A673 (cell line): ENCODE measurements at places on chromosomes 2 and 18. TPM values are rescaled to one million over a fixed set of nuclear protein-coding genes. Genes with fewer than 3 reads are reported as not detected.

The ONECUT2 gene
- total RNA-seq = 0.66 and 1.2 TPM in 2 replicates

The CDK5R2 gene
- 0.37 and 0.44 TPM in 2 replicates for total RNA-seq

- H3K36me3 ChIP-seq = no peaks in the 10 kb centered on the region
- DNase-seq = no peak
- no peak overlapping the region for H3K4me3 ChIP-seq
- H3K4me1 ChIP-seq = peaks cover 8% of the 10 kb centered on the region
- H3K27ac ChIP-seq = no peak overlapping the region
- H3K27me3 ChIP-seq = no peaks in the 10 kb centered on the region
These were observed 64.6 kb downstream of the NEB start for GRCh38 chr2:151669585-151670081.

GRCh38 chr2:56182420-56182819 is 1.4 kb upstream of the CCDC85A start:
- no peaks in the 10 kb centered on the region for H3K4me1 ChIP-seq
- no peaks in the 10 kb centered on the region for H3K36me3 ChIP-seq
- DNase-seq = no peak
- H3K27me3 ChIP-seq = peaks cover 60% of the 10 kb centered on the region

- no peaks in the 10 kb centered on the region for H3K4me1 ChIP-seq
- H3K27me3 ChIP-seq = peaks cover 16% of the 10 kb centered on the region
- DNase-seq = no peak
- no peak overlapping the region for H3K4me3 ChIP-seq
- H3K36me3 ChIP-seq = no peaks in the 10 kb centered on the region
These were observed 94.8 kb upstream of the CXCR4 start for GRCh38 chr2:136212426-136213378.

DNA sequence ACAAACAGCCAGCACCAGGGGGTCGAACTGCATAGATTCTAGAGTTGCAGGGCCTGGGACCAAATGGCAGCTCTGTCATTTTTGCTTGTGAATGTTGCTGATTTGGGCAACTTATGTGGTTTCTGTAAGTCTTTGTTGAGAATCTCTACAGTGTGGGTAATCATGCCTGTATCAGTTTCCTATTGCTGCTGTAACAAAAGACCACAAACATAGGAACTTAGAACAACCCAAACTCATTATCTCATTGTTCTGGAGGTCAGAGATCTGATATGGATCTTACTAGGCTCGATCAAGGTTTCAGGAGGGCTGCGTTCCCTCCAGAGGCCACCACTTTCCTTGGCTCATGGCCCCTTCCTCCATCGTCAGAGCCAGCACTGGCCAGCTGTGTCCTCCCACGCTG is 86.8 kb upstream of the SH3BP4 start:
- no peak overlapping the region for H3K4me3 ChIP-seq
- H3K27me3 ChIP-seq = no peaks in the 10 kb centered on the region
- H3K4me1 ChIP-seq = no peaks in the 10 kb centered on the region
- H3K36me3 ChIP-seq = no peaks in the 10 kb centered on the region

DNA sequence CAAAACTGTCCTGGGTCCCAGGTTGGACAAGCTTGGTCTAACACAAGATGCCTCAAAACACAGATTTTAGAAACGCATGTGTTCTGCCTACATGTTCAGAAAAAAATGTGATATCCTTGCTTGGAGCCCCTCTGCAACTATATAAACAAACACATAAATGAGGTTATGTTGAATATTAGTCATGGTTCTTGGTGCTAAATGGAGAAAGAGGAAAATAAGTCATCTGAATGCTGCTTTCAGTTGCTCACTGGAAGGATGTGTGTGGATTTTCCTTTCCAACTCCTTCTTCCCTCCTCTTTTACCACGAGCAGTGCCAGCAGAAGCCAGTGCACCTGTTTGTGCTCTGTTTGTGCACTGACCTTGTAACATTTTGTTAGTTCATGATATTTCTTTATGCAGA is 85.3 kb downstream of the PIEZO2 start:
- H3K4me1 ChIP-seq = no peaks in the 10 kb centered on the region
- H3K4me3 ChIP-seq = no peak overlapping the region
- no peaks in the 10 kb centered on the region for H3K27me3 ChIP-seq
- no peaks in the 10 kb centered on the region for H3K36me3 ChIP-seq
- no peak for DNase-seq

DNA sequence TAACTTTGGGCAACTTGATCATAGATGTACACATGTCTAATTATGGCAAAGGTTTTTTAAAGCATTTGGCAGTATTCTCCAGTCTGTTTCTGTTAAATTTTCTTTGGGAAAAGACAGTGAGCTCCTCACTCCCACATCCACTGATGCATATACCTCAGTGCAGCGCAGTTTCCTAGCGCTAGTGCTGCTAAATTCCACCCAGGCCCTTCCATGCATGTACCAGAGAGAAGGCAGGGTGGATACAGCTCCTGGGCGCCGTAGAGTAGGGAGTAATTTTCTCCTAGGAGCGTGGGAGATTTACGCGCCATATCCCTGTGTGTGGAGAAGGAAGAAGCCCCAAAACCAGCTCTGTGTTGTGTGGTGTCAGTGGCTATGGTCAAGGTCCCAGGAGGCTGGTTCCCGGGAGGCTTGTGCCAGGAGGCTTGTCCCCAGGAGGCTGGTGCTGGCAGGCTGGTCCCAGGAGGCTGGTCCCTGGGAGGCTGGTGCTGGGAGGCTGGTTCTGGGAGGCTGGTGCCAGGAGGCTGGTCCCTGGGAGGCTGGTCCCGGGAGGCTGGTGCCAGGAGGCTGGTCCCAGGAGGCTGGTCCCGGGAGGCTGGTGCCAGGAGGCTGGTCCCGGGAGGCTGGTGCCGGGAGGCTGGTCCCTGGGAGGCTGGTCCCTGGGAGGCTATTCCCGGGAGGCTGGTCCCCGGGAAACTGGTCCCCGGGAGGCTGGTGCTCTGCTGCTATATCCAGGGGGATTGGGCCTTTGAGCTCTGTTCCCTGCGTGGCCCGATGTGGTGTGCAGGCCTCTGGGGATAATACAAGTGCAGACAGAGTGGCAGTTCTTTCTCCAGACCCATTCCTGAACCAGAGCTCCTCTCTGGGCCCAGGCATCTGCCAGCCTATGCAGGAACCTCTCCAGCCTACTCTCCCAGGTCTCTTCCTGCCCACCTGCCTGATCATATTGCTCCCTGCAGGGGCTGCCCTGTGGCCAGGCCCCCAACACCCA is 161.2 kb downstream of the SEPTIN10 start:
- no peaks in the 10 kb centered on the region for H3K27me3 ChIP-seq
- H3K36me3 ChIP-seq = no peaks in the 10 kb centered on the region
- no peak overlapping the region for H3K27ac ChIP-seq
- no peak overlapping the region for H3K4me3 ChIP-seq
- H3K4me1 ChIP-seq = peaks cover 6% of the 10 kb centered on the region

DNA sequence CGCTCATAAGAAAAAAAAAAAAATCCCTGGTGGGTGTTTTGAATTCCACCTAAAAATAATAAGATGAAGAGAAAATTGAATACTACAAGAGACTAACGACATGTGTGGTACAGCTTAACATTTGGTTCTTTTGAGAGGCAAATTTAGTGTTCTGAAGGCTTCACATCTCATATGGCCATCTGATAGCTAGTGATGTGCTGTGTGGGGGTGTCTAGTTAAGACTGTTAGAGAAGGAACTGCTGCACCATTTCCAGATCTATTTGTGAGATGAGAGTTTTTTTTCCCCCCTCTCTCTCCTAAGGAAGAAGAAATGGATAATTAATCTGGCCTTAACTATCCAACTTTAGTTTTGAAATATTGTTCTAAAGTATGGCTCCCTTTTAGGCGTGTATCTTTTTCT is 321.6 kb downstream of the SLC4A3 start:
- H3K4me1 ChIP-seq = no peaks in the 10 kb centered on the region
- DNase-seq = no peak
- no peaks in the 10 kb centered on the region for H3K36me3 ChIP-seq
- no peak overlapping the region for H3K4me3 ChIP-seq
- H3K27me3 ChIP-seq = no peaks in the 10 kb centered on the region
- H3K27ac ChIP-seq = no peak overlapping the region
